ENCODE measurements at places on chromosomes 13 and 19.

- no peak for DNase-seq
Measured at GRCh38 chr13:95404141-95404882, 103.1 kb upstream of the ABCC4 start.

DNA sequence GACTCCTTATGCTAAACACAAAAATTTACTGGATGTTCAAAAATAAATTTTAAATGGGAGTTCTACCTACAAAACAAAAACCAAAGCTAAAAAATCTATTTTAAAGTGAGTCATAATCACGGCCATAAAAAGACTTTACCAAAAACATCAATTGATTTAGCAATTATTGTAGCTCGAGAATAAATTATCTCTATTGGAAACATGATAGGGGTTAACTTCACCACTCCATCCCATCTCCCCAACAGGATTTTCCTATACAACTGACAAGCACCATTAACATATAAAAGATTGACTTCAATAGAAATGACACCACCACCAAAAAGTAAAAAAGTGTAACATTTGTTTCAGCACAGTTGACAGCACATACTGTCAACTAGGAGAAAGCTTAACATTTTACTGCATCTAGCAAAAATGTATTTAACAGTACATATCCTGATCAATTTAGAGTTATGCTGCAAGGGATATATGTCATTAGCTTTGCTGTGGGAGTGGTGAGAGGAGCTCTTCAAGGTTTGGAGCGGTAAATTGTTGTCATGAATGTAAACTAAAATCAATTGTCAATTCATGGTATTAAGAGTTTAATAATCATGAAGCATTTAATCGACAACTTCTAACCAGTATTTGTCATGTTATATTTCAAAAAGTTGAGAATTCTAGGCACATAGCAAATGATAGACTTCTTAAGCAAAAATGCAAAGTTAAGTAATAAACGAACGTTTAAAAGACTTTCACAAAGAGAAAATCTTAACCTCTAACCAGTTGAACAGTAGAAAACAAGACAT, 3.8 kb downstream of the UBL3 start:
- no peak for DNase-seq

GRCh38 chr19:18481505-18482222, 40.2 kb downstream of the ELL start:
- DNase-seq: no peak

- no peak for DNase-seq
Measured at GRCh38 chr19:46365561-46365960, 18.7 kb downstream of the PPP5C start.

DNA sequence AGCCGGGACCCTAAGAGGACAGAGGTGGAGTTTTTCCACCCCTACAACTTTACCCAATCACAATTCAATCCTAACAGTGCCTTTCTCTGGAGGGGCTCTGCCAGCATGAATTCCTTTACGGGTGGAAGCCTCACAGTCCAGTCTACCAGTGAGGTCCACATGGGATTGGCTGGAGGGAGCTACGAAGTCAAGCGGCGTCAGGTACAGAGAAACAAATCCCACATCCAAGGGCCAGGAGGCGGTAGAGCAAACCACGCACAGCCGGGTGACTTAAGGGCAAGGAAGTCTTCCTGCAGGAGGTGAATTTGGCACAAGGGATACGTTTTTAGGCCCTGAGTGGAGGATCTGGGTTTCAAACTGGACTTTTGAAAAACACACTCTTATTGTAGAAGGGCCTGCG, 199.6 kb downstream of the UQCRFS1 start:
- no peak for DNase-seq

DNA sequence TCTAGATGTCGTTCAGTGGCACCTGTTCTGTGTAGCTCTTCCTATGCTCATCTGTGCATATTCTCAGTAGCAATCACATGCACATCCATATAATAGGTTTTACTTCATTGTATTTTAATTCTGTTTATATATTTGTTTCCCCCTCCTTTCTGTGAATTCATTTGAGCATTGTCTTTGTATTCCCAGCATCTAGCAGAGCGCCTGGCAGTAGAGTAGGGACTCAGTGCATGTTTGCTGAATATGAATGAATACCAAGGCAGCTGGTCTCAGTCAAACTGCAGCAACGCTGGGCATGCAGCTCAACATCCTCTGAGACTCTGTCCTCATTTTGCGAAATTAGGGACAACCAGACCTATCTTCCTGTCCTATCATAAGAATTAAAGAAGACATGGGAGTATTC, 330.1 kb downstream of the SPRY2 start:
- peak; percentile 43 for DNase-seq

- no peak for DNase-seq
Measured at GRCh38 chr19:42284591-42285341, 15.7 kb downstream of the CIC start.

- DNase-seq: no peak
Measured at GRCh38 chr13:77430377-77430951, 103.6 kb upstream of the MYCBP2 start.

GRCh38 chr19:14655726-14656125, 18.9 kb downstream of the ADGRE3 start:
- DNase-seq: no peak

DNA sequence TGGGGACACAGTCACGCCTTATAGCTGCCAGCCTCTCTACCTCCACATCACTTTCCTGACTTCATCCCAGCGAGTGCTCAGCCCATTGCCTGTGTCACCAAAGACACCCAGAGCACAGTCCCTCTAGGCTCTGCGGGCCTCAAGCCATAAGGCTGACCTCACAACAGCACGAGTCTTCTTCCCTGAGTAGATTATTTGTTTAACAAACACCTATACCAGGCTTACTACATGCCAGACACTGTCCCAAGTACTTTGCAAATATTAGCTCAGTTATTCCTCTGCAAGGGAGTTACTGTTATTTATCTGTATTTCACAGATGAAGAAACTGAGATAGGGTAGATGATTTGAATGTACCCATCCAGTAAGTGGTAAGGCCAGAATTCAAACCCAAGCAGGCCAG, 504.3 kb downstream of the COG6 start:
- DNase-seq: no peak

DNA sequence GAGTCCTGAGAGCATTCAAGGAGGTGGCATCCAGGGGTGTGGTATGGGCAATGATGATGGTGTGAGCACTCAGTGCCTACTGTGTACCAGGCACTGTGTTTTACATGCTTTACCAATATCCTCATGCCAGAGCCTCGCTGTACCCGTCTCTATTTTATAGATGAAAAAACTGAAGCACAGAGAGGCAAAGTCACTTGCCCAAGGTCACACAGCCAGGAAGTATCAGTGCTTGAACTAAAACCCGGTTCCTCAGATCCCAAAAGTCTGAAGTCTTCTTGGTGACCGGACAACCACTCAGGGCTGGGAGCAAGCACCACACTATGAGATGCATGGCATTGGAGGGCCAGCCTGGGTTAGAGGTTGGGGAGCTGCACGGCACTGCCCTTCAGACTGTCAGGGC, 84.1 kb downstream of the CHST8 start:
- DNase-seq: no peak

DNA sequence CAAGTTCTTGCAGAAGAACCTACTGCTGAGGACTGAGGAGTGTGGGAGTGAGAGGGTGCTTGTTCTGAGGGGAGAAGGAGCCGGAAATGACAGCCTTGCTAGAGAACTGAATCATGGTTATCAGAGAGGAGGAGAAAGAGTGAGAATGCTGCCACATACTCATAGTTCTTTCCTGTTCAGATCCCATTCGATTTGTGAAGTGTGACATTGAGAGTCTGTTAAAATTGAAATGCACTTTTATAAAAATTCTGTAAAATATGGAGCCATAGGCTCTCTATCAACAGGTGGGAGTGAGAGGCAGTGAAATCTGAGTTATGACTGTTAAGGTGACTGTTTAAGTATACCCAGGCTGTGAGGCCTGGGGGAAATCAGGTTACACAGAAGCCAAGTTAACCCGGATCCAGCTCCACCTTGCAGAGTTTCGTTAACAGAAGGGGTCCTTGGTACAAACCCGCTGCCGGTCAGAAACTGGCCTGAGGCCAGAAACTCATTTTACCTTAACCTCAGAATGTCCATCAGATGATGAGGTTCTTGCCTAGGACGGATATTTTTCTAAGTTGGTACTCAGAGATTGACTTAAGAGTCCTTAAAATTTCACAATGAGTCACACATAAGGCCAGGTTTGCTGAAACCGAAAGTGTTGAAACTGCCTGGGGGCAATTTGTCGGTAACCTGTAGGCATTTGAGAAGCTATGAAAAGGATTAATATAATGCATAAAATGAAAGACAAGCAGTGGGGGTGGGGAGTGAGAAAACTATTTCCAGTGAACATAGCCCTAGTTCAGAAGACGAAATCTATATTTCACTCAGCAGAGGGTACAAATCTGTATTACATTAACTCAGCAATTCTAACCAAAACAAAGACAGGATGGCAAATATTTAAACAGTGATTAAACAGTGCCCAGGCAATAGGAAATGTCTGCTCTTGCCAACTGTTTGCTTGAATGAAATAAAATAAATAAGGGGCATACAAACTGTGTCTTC, 350.5 kb downstream of the KCNRG start:
- no peak for DNase-seq

- no peak for DNase-seq
Measured at GRCh38 chr13:33730147-33730546, 87.8 kb upstream of the RFC3 start.

DNA sequence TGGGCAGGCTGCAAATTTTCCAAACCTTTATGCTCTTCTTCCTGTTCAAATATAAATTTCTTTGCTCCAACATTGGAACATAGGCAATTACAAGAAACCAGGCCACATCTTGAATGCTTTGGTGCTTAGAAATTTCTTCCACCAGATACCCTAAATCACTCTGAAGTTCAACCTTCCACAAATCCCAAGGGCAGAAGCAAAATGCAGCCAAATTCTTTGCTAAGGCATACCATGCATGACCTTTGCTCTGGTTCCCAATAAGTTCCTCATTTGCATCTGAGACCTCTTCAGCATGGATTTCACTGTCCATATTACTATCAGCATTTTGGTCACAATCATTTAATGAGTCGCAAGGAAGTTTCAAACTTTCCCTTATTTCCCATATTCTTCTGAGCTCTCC, 130.9 kb downstream of the DIAPH3 start:
- DNase-seq: no peak

DNA sequence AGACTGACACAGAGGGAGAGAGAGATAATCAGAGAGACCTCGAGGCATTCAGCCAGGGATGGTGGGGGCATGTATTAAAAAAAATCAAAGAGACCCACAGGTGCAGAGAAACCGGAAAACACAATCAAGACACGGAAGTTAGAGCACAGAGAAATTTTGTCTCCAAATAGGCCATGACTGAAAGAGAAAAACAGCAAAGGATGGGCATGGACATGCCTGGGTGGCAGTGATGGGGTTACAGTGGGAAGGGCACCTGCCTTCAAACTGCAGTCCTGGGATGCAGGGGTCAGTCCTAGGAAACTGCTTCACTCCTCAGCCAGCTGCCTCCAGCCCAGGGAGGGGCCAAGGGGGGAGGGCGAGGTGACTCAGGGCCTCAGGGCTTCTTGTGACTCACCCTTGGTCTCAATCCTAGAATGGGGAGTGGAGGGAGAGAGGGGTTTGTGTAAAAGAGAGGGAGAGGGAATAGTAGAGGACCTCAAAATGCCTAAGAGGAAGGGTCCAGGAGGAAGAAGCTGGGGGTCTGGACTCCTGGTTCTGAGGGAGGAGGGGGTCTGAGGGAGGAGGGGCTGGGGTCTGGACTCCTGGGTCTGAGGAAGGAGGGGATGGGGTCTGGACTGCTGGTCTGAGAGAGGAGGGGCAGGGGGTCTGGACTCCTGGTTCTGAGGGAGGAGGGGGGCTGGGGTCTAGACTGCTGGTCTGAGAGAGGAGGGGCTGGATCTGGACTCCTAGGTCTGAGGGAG, 3.6 kb upstream of the KCNN4 start:
- no peak for DNase-seq

DNA sequence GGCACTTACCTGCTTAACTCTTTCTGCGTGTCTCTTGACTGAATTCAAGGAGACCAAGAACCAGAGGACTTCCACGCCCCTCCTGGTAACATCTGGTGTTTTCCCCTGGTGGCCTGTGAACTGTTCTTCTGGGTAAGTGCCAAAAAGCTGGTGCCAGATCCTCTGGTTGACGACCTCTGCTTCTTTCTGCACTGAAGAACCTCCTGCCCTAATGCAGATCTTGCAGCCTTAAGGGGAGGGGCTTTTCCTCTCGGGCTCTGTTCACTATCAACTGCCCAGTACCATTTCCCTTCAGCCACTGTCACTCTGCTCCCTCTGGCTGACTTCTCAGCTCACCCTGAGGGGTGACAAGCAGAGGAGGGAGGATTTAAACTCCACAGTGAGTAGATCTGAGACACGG, 6.1 kb upstream of the ERVV-1 start:
- no peak for DNase-seq

DNA sequence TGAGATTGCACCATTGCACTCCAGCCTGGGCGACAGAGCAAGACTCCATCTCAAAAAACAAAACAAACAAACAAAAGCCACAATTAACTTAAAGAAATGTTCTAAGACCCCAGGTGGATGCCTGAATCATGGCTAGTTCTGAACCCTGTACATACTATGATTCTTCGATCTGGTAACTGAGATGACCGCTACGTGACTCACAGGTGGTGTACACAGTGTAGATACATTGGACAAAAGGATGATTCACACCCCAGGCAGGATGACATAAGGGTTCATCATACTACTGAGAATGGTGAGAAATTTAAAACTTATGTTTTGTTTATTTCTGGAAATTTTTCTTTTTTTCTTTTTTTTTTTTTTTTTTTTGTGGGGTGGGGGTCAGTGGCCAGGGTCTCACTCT, 6.5 kb downstream of the ZNF426 start:
- DNase-seq: no peak

DNA sequence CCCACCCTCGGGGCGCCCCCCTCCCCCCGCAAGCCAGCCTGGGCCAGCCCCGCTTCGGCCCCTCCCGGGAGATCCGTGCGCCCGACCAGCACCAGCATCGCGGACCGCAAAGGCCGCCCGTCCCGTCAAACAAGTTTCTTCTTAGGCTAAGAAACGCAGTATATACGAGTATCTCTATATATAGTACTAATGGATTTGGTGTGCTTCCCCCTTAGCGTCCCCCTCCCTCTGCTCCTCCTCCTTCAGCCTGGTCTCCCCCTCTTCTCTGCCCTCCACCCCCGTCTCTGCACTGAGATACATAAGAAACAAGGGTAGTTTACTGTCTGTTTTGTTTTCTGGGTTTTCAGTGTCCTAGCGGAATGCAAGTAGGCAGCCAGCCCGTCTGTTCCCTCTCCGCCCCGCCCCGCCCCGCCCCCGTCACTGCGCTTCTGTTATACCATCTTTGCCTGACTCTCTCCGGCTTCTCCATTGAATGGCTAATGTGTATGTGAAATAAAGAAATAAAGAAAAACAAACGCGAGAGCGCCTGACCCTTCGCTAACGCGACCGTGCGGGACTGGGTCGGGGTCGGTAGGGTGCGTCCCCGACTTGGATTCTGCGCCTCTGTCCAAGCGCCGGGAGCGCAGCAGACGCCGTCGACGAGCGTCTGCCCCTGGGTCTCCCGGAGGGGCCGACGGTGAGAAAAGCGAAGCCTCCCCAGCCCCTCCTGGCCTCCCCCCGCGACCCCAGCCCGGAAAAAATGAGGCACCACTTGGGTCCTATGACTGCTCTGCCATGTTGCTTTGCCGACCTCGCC, 4.2 kb downstream of the LYL1 start:
- no peak for DNase-seq

DNA sequence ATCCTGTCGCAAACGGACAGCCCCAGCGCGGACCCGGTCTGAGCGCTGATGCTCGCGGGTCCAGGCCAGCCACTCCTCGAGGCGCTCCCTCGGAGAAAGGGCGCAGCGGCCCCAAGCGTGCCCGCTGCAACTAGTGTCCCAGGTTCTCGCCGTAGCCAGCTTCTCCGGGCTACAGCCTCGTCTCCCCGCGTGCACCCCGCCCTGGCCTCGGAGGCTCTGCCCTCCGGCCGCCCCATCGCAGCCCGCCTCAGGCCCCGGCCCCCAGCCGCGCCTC, 487 bp downstream of the FLT1 start:
- no peak for DNase-seq

All from caudate nucleus (tissue), 63 donors.